Activated naive CD8-positive, alpha-beta T cell treated with anti-CD3 and anti-CD28 coated beads, Interleukin-2, amount 50 U/mL, for 24 hours (primary cell): ENCODE measurements at places on chromosomes 2 and 18.

- DNase-seq: no peak
Observed at GRCh38 chr2:236562434-236562833, 7.2 kb upstream of the ACKR3 start.

DNA sequence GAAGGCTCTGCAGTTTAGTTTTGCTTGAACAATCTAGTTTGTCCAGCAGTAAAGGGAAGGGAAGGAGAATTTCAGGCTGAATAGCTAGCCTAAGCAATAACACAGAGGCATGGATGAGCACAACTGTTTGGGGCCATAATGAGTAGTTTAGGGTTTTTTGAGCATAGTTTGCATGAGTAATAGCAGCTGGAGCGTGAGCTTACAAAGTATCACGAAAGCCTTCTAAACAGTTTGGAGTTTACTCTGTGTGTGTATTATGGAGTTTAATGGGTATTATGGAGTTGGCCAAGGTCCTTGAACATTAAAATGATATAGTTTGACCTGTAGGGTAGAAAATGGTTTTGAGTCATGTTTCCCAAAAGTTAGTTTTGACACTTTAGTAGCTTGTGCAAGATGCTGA is 782.3 kb downstream of the ERBB4 start:
- DNase-seq: no peak

DNA sequence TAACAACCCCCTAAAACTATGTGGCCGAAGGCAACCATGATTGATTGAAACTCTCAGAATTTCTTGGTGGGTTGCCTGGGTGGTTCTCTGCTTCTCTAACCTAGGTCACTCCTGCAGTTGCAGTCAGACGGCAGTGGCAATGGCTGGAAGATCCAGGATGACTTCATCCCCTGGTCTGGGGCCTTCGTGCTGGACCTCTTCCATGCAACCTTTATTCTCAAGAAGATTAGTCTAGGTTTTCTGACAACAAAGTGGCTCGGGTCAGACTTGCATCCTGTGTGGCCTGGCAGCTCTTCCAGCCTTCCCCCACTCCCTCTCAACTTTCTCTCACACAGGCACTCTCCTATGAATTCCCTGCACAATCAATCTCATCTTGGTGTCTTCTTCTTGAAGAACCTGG is 76.4 kb downstream of the METTL4 start:
- DNase-seq: no peak

DNA sequence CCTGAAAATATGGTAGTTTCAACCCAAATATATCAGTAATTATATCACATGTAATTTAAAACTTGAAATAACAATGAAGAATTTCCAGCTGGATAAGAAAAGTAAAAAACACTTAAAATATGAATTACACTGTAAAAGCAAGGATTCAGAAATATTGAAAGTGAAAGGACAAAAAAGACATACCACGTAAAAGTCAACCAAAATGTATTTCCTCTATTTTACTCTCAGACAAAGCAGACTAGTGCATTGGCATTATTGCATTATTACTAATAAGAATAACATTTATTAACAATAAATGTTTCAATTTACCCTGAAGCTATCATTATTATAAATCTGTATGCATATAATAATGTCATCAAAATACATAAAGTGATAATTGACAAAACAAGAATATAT is 445.1 kb upstream of the TRIB2 start:
- DNase-seq: no peak

DNA sequence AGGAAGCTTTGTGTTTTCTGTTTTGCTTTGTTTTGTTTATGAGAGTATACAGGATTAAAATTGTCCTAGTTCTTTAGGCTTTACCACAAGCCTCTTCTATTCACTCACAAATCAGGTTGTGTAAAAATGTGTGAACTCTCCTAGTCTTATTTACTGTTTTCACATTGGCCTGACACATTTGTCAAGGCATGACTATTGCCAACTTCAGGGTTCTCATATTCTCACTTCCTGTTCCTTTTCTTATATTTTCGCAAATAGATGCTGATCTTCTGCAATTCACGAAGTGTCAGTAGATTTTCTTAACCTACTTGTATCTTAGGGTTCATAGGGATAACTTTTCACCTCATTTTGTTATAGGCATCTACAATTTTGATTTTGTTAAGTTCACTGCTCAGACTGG is 67.1 kb downstream of the CCDC102B start:
- DNase-seq: no peak

GRCh38 chr2:6640621-6641015 is 225.1 kb downstream of the CMPK2 start:
- DNase-seq: no peak

- no peak for DNase-seq
Observed at GRCh38 chr2:198483051-198483450, 678.7 kb downstream of the PLCL1 start.

- DNase-seq: no peak
Observed at GRCh38 chr18:35047697-35048292, 6.6 kb downstream of the MAPRE2 start.

DNA sequence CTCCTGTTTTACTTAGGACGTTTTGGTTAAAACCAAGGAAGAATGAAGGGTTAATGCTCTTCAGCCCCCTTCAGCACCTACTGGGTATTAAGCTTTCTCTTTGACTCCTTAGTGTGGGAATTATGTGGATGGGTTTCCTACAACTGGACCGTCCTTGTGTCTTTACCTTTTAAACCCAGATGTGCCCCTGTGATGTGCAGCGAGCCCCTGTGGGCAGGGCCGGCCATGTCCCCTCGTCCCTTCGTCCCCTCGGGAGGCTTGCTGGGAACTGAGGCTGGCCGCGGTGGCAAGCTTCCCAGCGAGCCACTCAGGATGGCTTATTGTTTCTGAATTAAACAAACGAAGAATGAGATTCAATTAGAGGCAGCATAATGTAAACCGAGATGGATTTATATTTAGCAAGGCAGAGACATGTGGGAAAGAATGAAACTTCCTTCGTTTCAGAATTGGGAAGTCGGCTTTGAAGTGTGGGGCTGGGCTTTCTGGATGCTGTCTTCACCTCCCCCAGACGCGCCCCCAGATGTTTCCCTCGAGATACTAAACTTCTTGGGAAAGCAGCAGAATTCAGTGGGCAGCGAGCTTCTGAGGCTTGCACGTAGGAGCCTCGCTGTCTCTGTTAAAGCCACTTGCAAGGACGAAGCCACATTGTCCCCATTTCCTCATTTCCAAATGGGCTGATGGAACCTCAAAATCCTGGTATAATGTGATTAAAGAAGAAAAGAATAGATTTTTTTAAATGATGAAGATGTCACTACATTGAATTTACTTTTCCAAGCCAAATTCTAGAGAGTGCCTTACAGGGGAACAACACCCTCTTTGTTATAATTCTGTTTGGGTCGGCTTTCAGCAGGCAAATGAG is 146.0 kb downstream of the VAPA start:
- no peak for DNase-seq

GRCh38 chr2:142933916-142934315 is 56.5 kb downstream of the KYNU start:
- no peak for DNase-seq

DNA sequence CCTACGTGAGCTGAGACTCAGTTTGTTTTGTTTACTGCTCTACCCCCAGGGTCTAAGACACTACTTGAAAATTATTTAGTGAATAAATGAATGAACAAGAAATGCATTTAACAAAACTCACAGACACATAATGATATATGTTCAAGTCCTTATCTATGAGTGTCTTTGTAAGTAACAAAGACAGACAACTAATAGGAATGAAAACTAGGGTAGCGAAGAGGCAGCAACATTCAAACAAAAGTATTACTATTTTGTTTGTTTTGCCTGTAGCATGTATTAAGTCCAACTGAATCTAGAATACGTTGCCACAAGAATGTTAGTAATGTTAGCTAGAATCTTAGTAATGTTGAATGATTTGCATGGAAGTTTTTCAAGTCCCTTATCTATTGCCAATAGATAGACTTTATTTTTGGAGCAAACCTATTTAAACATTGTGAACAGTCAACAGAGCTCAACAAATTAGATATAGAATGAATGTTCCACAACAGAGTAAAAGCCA is 144.8 kb upstream of the VWC2L start:
- no peak for DNase-seq

DNA sequence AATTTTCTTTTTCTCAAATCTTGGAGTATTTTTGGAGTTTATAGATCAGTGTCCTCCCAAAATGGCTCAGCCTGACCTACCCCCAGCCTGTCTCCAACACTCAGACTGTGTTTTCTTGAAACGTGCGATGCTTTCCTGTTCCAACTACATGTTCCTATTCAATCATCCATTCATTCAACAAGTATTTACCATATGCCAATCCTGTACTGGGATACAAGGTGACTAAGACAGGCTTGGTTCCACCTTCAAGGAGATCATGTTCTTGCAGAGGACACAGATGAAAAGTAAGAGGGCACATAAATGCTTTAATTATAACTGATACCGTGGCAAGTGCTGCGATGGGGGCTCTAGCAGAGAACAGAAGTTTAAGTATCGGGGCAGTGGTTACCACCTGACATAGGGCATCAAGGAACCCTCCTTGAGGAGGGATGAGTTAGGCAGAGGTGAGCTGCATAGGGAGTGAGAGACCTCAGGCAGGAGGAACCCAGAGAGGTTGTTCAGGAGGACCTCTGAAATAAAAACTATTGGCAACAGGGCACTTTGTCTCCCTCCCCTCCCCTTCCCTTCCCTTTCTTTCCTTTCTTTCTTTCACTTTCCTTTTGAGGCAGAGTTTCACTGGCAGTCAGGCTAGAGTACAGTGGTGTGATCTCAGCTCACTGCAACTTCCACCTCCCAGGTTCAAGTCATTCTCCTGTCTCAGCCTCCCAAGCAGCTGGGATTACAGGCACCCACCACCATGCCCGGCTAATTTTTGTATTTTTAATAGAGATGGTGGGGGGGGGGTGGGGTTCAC is 469.0 kb downstream of the EPHA4 start:
- DNase-seq: no peak

GRCh38 chr2:160555420-160556071 is 61.9 kb upstream of the RBMS1 start:
- no peak for DNase-seq

- no peak for DNase-seq
Observed at GRCh38 chr18:29979881-29980280, 1062.7 kb downstream of the DSC3 start.

- DNase-seq: no peak
Observed at GRCh38 chr2:23069923-23070322, 315.1 kb upstream of the KLHL29 start.

DNA sequence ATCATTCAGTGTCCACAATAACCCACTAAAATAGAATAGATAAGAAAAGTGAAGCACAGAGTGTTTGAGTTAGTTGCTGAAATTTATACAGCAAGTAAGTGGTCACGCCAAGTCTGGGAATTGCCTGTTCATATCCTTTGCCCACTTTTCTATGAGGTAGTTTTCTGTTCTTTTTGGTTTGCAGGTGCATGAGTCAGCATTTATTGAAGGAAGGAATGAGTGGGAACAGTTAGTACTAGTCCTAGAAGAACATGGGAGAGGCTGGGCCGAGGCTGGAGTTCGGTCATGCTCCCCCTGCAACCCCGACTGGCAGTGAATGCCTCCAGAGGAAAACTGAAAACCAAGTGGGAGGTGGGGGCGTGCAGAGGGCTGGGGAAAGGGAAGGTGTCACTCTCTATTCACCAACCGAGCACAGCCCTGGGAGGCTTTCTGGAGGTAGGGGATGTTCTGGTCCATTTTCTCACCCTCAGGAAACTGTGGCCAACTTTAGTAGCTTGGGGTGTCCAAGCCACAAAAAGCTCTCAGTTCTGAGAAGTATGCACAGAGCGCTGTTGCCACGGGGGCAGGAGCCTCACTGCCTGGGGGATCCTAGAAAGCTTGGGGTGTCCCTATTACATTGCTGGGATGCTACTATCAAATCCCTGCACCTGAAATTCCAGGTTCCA is 41.4 kb downstream of the FOSL2 start:
- no peak for DNase-seq

DNA sequence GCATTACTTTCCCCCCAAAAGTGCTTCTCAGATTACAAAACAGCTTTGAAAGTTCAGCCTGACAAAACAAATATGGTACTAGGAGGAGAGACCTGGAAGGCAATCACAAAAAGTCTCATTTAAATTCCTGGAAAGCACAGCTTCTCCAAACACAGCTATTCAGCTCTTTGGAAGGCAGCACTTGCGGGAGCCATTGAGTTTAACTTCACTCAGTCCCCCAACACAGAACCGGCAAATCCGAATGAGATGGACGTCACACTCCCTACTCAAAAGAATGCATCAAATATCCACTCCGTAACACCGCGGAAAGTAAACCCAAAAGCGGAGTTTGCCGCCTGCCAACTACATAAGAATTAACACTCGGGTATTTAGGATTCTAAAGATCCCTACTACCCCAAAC is 638 bp downstream of the ST6GAL2 start:
- DNase-seq: no peak

DNA sequence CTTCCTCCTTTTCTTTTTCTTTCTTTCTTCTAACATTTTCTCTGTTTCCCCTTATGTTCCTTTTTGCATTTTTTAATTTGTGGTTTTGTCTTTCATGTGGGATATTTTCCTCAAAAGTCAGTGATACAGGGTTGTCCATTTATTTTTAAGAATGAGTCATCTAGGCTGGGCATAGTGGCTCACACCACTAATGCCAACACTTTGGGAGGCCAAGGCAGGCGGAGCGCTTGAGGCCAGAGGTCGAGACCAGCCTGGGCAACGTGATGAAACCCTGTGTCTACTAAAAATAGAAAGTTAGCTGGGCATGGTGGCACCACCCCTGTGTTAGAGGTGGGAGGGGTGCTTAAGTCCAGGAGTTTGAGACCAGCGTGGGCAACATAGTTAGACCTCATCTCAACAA is 35.8 kb downstream of the KATNAL2 start:
- no peak for DNase-seq

DNA sequence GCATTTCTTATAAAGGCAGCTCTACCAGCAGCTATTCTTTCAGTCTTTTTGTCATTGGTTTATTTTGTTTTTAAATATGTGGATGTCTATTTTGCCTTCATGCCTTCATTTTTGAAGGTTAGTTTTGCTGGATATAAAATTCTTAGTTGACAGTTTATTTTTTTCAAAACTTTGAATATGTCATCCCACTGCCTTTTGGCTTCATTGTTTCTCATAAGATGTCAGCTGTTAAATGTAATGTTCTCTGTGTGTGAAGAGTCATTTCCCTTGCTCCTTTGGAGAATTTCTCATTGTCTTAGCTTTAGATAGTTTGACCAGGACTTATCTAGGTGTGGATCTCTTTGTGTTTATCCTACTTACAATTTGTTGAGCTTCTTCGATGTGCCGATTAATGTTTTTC is 213.5 kb downstream of the KIAA1328 start:
- no peak for DNase-seq

- no peak for DNase-seq
Observed at GRCh38 chr18:26555804-26556553, 7.6 kb upstream of the KCTD1 start.

GRCh38 chr2:209495855-209496585 is 72.2 kb downstream of the MAP2 start:
- DNase-seq: no peak

DNA sequence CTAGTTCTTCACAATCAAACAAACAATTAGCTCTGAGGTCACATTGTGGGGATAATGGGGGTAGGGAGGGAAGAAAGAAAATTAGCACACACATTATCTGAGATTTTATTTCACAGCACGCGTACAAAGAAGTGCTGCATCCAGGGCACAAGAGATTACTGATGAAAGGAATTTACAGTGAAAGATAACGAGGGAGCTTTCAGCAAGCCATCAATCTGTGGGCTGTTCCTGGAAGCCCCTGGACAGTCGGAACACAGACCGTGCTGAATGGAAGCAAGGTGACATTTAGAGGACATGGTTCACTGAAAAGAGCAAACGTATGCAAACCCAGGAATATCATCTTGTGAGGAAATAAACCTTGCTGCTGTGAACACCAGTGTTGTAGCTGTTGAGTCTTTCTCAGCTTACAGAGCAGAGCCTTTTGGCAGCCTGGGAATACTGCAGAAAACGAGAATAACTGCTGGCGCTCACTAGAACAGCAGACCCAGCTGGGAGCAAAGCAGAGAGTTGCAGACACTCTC is 63.2 kb downstream of the SCG2 start:
- DNase-seq: no peak
